ENCODE measurements at places on chromosomes 7 and 10.

- DNase-seq, result no peak
Observed at GRCh38 chr7:138032186-138032585, 30.3 kb upstream of the CREB3L2 start.

DNA sequence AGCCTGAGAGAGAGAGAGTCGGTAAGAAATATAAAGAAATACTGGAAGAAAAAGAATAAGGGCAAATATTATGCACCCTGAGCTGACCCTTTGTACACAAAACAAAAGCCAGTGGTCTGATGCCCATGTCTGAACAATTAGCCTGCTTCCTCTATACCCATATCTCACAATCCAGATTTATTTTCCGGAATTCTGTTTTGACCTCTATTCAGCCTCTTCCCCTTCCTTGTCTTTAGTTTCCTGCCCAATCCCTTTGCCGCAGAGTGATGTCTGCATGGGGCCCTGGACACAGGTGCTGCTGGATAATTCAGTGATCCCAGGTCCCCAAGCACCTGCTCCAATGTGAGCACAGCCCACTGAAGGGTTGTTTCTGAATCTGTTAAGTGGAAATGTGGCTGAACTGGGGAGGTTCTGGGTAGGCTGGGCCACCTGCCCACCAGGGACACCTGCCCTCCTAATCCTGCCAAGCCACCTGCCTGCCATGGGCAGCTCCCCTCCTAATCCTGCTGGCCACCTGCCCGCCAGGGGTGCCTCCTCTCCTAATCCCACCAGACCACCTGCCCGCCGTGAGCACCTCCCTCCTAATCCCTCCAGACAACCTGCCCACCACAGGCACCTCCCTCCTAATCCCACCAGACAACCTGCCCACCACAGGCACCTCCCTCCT lies 23.0 kb downstream of the ADGRA1 start:
- DNase-seq, result no peak

- no peak for DNase-seq
Observed at GRCh38 chr7:51374936-51375335, 58.3 kb upstream of the COBL start.

- DNase-seq, result no peak
Observed at GRCh38 chr10:31401287-31401686, 82.3 kb downstream of the ZEB1 start.

DNA sequence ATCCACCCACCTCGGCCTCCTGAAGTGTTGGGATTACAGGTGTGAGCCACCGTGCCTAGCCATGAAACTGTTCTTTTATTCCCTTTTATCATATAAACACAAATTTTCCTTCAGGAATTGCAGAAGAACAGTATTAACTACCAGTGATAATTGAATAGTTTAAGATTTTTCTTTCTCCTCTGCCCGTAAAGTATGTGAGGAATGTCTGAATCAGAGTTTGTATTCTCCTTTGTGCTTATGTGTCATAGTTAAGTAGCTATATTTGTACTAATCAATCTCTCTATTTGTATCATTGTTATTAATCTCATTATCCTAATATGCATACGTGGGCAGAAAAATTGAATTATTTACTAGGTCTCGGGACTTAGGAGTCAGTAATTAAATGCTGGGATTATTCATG lies 83.6 kb downstream of the ZNF277 start:
- DNase-seq, result no peak

- no peak for DNase-seq
Observed at GRCh38 chr7:156753630-156754029, 113.1 kb downstream of the RNF32 start.

DNA sequence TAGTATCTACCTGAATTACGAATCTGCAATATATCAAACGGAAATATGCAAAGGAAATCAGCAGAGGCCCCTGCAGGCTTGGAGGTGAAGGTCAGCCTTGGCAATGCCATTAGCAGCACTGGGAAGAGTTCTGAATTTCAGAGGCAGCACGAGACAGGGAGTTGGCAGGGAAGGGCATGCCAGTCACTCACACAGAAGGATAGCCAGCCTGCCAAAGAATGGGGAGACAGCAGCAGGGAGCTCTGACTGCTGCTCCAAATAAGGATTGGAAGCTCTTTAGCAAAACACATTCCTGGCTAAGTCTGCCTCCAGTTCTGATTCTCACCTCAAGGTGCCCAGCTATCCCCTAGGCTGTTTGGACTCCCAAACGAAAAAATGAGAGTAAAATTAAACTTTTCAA lies 188.0 kb downstream of the PDE1C start:
- DNase-seq, result no peak

DNA sequence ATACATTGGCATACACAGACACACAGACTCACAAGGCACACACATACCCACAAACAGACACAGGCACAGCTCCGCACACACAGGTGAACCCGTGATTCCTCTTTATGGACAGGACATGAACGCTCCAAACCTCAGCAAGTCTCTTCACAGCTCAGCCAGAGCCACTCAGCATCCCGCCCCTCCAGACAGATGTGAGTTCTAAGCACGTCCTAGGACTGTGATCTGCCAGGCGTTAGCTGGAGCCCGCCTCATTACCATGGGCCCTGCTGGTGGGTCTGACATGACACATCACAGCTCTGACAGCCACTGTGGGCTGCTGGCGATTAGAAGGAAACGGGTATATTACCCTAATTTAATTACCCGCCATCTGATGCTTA lies 176.7 kb upstream of the PPP2R2D start:
- DNase-seq, result no peak

- DNase-seq, result peak; percentile 27
Observed at GRCh38 chr7:108442039-108442568, 14.1 kb downstream of the NRCAM start.

GRCh38 chr7:98996150-98996552 lies 117.8 kb downstream of the TRRAP start:
- DNase-seq, result no peak

GRCh38 chr7:131753620-131754222 lies 197.3 kb upstream of the PODXL start:
- peak; percentile 64 for DNase-seq

DNA sequence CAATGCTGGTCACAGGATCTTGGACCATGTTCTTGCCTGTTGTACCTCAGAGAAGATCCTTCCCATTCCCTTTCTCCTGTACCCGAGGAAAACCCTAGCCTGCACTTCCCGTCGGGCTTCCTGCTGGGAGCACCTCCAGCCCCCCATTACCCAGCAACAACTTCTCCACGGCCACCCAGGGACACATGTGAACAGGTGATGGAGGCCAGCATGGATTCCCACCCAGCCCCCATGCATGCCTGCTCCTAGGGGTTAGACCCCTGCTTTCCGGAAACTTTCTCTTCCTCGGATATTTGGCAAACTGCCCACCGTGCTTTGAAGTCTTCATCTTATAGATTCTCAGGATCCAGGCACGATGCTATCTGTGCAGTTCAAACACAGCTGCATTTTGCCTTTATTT lies 67.3 kb downstream of the CALML3 start:
- no peak for DNase-seq

DNA sequence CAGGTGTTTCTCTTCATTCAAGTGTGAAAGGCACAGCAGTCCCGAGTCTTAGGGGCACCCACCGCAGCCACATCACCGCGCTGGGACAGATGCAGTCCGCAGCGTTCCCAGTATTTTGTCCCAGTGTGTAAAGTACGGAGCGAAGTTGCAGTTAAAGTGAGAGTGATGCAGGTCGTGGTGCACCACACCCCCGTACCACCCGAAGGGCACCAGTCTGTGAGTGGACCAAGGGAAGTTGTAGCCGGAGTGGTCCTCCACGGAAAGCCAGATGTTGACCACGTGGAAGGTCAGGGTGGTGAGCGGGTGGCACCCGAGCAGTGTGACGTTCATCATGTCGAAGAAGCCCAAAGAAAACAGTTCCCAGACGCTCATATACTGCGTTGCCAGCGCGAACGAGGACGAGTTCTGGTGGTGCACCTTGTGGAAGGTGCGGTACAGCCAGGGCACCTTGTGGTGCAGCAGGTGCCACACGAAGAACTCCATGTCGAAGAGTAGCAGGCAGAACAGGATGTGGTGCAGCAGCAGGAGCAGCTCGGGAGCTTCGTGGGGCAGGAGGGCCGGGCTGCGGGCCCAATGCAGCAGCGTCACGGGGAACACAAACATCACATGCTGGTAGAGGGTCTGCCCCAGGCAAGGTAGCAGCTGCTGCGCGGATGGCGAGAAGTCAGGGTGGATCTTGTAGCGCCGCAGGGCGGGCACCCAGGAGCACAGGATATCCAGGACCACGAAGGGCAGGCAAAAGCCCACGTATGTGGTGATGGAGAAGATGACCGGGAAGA lies 526 bp downstream of the CH25H start:
- peak; percentile 22 for DNase-seq

DNA sequence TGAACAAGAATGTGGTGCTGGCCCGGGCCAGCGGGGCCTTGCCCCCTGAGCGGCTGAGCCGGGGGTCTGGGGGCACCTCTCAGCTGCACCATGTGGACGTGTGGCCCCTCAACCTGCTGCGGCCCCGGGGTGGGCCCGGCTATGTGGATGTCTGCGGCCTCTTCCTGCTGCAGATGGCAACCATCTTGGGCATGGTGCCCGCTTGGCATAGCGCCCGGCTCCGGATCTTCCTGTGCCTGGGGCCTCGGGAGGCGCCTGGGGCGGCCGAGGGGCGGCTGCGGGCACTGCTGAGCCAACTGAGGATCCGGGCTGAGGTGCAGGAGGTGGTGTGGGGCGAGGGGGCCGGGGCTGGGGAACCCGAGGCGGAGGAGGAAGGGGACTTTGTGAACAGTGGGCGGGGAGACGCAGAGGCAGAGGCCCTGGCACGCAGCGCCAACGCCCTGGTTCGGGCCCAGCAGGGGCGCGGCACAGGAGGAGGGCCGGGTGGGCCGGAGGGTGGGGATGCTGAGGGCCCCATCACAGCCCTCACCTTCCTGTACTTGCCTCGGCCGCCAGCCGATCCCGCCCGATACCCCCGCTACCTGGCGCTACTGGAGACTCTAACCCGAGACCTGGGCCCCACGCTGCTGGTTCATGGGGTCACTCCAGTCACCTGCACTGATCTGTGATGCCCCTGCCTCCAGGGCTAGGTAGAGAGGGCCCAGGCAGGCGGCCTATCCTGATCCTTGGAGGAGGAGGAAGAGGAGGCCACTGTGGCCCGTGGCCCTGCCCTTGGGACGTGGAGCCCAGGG lies 1.1 kb upstream of the TRIP6 start:
- peak; percentile 51 for DNase-seq

DNA sequence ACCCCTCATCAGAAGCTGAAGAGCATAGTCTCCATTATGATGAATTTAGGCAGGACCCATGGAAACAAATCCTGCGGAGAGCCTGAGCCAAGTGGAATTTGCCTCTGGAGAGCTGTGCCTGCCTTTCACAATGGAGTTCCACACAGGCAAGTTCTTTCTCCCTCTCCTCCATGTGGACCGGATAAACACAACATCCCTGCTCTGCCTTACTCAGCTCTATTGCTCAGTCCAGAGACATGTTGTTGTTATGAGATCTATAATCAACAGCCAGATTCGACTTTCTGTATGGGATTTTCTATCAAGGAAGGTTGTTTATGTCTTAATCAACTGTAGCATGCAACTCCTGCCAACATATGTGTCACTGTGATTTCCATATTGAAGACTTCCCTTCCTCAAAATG lies 59.5 kb upstream of the ELMO1 start:
- no peak for DNase-seq

DNA sequence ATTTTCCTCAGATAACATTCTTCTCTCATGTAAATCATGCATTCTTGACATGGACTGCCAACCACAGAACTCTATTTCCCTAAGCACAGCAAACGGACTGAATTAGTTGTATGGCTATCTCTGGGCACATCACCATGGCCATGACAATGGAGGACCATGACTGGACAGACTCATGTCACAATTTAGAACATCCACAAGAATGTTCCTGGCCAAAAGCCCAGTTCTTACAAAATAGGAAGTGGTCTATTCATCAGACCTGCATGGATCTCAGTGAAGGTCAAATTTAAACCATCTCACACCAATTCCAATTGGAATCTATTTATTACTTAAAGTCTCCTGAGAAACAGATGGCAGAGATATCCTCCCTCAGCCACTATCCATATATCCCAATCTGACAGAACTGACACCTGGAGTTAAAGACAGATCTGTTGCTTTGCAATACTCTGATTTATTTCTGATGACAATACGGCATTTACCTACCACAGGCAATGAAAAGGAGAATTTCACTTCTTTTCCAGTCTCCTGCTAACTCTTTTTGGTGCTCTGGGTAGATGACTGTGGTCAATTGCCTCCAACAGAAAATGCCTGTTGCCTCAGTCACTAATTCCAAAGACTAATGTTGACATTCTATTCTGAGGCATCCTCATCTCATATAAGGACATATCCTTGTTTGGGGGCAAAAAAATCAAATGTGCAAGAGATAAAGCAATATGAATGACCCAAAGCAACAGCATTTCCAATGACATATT lies 254.8 kb downstream of the HTR7 start:
- no peak for DNase-seq

DNA sequence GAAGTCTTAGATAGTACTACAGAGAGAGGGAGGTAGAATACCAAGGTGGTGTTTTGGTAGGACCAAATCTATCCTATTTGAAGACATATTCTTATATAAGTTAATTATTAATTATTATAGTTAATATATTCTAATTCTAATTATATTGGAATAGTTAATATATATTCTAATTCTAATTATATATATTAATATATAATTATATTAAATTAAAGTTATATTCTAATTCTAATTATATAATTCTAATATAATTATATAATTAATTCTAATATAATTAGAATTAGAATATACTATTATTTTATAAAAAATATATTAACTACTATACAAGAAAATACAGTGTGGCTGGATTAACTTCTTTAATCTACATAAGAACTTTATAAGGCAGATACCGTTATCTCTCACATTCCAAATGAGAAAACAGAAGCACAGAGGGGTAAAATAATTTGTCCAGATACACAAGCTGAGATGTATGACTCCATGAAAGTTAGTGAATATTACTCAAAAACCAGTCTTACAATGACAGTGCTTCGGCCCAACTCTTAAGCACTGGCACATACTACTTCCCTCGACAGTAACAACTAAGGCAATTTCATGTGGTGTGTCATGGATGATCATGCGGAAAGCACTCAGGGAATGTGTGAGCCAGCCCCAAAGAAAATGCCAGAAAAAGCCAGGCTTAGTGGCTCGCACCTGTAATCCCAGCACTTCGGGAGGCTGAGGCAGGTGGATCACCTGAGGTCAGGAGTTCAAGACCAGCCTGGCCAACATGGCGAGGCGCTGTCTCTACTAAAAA lies 42.6 kb downstream of the TYW1B start:
- no peak for DNase-seq

DNA sequence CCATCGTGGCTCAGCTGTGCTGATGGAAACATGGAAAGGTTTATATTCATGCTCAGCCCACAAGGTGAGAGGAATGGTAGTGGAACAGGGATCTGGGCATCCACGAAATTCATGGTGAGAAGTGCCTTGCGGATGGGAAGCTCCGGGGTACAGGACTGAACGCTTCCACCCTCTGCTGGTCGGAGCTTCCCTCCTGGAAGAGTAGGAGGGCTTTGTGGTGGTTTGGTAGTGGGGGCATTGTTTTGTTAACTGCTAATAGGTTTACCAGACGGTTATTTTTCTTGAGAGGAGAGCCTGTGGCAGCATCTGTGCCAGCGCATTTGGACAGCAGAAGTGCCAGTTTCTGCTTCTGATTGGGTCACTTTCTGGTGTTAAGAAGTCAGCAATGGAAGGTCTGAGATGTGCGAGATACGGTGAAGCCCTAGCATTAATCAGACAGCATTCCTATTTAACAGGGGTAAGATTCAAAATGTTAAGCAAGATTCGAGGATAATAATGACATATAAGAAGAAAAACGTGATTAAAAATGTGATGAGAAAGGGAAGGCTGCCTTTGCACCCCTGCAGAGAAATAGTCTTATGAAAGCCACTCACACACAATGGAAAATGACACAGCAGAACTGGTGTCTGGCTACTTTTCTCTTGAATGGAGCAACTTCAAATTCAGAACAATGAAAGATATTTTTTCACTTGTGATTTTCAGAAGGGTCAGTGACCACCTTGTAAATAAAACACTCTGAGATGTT lies 17.7 kb downstream of the ABCA13 start:
- no peak for DNase-seq
